ENCODE measurements at places on chromosomes 7 and 10.

DNA sequence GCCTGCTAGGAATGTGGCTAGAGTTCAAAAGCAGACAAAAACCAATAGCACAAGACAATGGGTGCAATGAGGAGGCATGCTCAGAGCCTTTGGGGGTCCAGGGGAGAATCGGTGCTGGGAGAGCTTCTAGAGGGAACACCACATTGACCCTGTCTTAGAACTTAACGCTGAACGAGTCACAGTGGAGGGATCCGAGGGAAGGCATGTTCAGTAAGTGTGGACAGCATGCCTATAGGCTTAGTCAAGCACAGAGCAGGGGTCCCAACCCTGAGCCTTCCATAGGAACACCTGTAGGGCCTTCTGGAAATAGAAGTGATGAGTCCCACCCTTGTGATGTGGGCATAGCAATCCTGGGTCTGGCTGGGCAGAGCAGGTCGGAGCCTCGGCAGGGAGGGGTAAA is 148.7 kb downstream of the PKD1L1 start:
- DNase-seq: no peak

DNA sequence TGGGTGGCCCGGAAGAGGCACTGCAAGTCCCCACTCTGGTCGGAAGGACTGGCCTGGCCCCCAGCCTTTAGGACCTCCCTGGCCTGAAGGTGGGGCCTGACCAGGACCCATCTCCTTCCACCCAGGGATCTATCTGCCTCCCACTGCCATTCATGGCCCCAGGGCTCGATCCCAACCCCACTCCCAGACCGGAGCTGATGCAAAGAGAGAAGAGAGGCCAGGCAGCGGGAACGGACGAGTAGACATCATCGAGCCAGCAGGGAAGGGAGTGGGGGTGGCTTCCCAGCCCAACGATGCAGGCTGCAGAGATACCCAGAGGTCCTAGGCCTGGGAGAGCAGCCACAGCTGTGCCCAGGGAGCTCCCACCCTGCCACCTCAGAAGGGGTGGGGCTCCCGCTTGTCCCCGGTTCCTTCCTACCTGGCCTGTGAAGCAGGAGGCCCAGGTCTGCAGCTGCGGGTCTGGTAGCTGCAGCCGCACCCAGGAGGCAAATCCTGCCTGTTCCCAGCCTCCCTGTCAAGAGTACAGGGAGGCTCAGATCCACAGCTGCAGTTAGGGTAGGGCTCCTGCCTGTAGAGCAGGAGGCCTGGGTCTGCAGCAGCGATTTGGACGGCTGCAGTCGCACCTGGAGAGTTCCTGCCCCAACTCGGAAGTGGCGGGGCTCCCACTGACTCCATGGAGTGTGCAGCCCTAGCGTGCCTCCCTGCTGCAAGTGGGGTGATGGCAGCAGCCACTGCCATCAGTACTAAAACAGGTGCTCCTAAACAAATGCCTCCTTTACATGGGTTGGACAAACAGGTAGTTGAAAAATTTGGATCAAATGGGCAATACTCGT is 1151.0 kb upstream of the PHF14 start:
- DNase-seq: no peak

DNA sequence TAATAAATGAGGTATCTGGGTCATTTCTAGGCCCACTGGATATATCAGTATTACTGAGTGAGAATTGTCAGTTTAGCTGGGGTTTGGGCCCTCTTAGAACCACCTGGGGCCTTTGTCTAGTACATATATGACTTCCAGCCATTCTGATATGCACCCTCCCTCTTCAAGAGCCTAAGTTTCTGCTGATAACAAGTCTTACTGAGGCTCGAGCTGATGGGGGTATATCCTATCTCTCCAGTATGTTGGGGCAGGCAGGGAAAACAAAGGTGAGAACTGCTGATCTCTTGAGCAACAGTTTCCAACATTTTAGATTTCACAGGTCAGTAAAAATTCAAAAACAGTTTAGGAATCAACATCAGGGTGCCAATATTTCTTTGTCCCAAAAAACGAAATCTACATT is 10.8 kb upstream of the ZNRF2 start:
- no peak for DNase-seq

DNA sequence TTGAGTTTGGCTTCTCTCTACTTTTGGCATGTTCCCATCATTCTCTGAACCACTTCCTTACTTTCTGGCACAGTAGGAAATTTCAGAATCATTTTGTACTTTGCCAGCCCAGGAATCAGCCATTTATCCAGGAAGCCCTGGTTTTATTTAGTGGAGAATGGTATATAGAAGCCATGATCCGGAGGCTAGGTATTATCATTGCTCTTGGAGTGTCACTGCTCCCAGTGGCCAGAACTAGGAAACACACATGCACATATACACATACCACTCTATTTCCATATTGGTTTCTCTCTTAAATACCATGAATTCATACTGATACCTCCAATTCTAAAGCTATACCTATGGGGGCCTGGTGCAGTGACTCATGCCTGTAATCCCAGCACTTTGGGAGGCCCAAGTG is 36.3 kb downstream of the SUFU start:
- DNase-seq: no peak

GRCh38 chr10:122974023-122974422 is 6.2 kb upstream of the PSTK start:
- no peak for DNase-seq

GRCh38 chr7:148590471-148590870 is at the start of gene C7orf33:
Gene C7orf33, plus strand, starts transcription at chr7:148590766. Its CDS starts 160 bp downstream, at chr7:148590926.
- no peak for DNase-seq
